ENCODE measurements at places on chromosomes 6 and 20.

GRCh38 chr6:130859161-130859867 is 32.1 kb downstream of the SMLR1 start:
- DNase-seq: no peak

GRCh38 chr20:32541323-32542258 is 43.5 kb downstream of the NOL4L start:
- DNase-seq: no peak

- no peak for DNase-seq
These were observed 4.2 kb downstream of the FOXC1 start for GRCh38 chr6:1613688-1614447.

- peak; percentile 61 for DNase-seq
These were observed 320.1 kb downstream of the BTBD3 start for GRCh38 chr20:12237772-12238171.

All from anterior cingulate cortex (tissue), 58 donors.